Activated T-cell treated with anti-CD3 and anti-CD28 coated beads, Interleukin-2, amount 50 U/mL, for 72 hours (primary cell): ENCODE measurements at places on chromosomes 16 and 17. TPM values are rescaled to one million over a fixed set of nuclear protein-coding genes. Genes with fewer than 3 reads are reported as not detected.

- peak; percentile 89 for DNase-seq
Observed at GRCh38 chr17:4573669-4574068, 10.7 kb upstream of the SMTNL2 start.

DNA sequence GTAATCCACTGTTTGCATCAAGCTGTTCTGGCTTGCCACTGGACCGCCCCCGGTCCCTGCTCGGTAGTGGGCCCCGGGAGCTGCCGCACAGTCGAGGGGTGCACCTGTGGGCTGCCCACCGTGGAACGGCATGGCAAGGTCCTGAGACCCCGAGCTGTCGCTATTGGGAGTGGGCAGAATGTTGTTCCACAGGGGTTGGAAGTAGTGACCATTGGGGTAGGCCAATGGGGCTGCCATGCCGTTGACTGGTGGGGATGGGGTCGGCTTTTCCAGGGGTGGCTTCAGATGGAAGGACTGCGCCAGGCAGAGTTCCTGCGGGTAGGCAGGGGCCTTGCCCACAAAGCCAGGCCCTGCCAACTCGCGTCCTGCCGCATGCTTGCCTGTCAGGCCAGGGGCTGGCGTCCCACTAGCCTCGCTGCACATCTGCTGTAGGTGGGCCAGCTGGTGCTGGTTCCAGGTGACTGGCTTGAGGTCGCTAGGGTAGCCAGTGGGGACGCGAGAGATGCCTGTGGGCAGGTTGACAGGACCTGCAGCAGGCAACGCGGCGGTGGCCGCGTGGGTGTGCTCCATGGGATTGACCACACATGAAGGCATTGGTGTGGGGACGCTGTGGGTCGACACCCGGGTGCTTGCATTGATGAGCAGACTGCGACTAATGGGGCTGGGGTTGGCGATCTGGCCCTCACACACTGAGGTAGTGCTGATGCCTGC is 14.8 kb downstream of the TRAF4 start:
- no peak for DNase-seq

DNA sequence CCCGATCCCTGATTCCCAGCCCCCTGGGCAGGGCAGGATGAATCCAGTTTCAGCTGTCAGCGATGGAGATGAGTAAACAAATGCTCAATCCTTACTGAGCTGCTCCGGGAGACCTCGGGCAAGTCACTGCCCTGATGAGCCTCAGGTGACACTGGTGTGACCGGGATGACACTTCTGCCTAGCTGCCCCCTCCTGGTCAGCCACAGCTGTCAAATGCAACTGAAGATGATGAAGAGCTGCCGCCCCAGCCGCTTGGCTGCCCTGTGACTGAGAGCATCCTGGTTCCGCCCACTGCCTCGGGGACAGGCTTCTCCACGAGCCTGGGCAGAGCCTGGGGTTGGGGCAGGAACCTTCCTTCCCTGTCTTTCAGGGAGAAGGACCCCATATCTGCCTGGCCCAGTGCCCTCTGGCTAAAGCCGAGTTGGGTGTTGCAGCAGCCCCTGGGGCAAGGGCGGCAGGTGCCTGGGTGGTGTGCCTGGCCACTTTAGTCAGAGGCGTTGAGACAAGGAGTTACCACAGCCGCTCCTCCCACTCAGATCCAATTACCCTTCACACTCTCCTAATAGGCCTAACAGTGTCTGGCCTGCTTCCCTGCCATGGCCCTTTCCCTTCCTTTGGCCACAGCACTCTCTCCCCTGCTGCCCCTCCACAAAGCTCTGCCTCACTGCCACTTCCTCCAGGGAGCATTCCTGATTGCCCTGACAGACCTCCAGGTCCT is 5.5 kb downstream of the CCL17 start:
- DNase-seq: no peak

- DNase-seq: no peak
Observed at GRCh38 chr17:31328160-31328535, 6.7 kb upstream of the EVI2A start.

- DNase-seq: no peak
Observed at GRCh38 chr17:43655693-43656255, 5.9 kb downstream of the MEOX1 start.

Gene NACA2
- total RNA-seq: not detected

DNA sequence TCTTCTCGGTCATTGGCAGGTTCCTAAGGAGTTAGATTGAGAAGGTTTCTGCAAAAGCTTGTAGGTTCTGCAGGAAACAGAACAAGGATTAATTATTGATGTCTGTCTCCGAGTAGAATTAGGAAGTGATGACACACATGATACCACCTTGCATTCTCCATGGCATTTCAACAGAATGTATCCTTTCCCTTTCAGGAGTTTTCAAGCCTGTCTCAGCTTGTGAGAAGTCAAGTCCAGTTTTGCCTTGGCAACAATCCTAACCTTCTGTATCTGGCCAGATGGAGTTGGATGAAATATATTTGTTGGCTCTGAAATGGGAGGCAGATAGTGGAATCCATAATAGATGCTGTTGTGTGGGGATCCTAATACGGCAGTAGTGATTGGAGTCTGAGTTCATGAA is 235.5 kb downstream of the SHISA9 start:
- no peak for DNase-seq

Gene GINS2
- total RNA-seq: 32.6 TPM

DNA sequence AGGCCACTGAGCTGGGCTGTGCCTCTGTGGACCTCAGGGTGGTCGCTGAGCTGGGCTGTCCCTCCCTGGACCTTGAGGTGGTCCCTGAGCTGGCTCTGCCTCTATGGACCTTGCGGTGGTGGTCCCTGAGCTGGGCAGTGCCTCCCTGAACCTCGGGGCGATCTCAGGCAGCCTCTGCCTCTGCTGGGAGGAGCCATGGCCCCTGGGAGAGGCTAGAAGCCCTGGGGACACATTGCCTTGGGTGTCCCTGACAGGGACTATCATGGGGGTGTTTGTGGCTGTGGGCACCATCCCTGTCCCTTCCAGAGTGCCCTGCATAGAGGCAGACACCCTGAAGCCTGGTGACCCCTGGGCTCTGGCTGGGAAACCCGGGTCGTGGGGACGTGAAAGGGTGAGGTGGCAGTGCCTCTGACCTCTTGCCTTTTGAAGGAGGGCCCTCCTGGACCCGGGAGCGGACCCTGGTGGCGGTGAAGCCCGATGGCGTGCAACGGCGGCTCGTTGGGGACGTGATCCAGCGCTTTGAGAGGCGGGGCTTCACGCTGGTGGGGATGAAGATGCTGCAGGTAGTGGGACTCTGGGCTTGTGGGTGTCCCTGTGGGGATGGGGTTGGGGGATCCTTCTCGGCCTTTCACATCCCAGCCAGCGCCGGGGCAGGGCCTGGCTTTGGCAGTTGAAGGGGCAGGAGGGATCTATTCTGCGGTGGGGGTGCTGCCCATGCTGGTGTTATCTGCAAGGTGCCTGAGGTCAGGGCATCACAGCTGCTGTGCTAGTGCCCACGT is 1.8 kb downstream of the NME4 start:
- no peak for DNase-seq

- DNase-seq: no peak
Observed at GRCh38 chr17:67647482-67647881, 70.3 kb upstream of the NOL11 start.

DNA sequence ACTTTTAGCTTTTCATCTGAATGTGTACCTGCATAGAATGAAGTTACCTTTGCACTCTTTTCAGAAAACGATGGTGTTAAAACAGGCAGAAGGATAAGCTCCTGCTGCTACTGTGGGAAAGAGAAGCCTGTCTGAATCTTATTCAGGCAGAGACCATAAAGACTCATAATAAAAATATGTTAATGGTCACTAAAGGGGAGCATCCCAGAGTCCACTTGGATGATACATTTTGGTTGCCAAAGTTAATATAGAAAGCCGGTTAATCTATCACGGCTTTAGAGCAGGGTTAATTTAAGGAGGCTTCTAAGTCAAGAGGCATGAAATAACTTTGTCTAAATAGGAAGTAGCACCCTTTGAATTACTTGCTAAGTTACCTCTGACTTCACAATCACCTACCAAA is 2.9 kb downstream of the MARCHF10 start:
- no peak for DNase-seq

Gene GPR142
- not detected for total RNA-seq

Gene KRT28
- total RNA-seq: not detected

GRCh38 chr17:1961189-1961588 is 63.9 kb downstream of the RTN4RL1 start:
- no peak for DNase-seq

- DNase-seq: no peak
Observed at GRCh38 chr17:61237275-61237674, 162.4 kb upstream of the TBX2 start.

DNA sequence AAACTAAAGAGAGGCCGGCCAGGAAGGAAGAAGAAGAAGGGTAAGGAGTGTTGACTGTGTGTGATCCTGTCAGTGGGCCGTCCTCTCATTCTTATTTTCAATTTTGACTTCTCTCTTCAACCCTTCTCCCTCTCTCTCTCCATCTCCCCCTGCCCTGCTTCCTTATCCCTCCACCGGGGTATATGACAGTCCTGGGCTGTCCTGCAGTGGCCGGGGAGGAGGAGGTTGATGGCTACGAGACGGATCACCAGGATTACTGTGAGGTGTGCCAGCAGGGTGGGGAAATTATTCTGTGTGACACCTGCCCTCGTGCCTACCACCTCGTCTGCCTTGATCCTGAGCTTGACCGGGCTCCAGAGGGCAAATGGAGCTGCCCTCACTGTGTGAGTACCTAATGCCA is 5.6 kb downstream of the CHD3 start:
- DNase-seq: no peak

Gene TMEM235
- total RNA-seq: not detected

GRCh38 chr17:7732981-7733539 is 15.5 kb downstream of the DNAH2 start:
- no peak for DNase-seq

- no peak for DNase-seq
Observed at GRCh38 chr17:37026531-37026869, 77.7 kb downstream of the AATF start.

DNA sequence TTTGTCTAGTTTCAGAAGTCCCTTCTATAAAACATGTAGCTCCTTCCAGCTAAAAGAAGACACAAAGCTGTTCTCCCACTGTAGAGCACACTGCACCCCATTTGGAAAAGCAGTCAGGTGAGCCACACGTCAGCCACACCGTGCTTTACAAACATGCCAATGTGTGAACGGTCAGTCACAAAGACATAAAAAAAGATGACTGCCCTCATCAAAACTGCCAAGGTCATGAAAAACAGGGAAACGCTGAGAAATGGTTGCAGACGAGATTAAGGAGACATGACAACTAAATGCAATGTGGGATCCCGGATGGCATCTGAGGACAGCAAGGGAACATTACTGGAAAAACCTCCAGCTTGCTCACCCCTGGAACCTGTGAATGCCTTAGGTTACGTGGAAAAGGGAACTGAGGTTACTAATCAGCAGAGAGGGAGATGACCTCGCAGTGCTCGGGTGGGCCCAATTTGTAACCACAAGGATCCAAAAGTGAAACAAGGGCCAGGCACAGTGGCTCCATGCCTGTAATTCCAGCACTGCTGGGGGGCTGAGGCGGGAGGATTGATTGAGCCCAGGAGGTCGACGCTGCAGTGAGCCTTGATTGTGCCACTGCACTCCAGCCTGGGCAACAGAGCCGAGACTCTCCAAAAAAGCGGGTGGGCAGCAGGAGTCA is 8.1 kb downstream of the ANKRD11 start:
- DNase-seq: no peak

DNA sequence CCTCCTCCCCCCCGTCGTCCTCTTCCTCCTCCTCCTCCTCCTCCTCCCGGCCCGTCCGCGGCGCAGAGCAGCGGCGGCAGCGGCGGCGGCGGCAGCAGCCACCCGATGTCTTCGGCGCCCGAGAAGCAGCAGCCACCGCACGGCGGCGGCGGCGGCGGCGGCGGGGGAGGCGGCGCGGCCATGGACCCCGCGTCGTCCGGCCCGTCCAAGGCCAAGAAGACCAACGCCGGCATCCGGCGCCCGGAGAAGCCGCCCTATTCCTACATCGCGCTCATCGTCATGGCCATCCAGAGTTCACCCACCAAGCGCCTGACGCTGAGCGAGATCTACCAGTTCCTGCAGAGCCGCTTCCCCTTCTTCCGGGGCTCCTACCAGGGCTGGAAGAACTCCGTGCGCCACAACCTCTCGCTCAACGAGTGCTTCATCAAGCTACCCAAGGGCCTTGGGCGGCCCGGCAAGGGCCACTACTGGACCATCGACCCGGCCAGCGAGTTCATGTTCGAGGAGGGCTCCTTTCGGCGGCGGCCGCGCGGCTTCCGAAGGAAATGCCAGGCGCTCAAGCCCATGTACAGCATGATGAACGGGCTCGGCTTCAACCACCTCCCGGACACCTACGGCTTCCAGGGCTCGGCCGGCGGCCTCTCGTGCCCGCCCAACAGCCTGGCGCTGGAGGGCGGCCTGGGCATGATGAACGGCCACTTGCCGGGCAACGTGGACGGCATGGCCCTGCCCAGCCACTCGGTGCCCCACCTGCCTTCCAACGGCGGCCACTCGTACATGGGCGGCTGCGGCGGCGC is at the start of gene FOXF1:
TSS of gene FOXF1 (plus strand) at position 63 of the 797 bp plus-strand sequence. CDS start at position 106, 43 bp downstream.
- no peak for DNase-seq

Gene NPIPA3
- 1.3 TPM for total RNA-seq

DNA sequence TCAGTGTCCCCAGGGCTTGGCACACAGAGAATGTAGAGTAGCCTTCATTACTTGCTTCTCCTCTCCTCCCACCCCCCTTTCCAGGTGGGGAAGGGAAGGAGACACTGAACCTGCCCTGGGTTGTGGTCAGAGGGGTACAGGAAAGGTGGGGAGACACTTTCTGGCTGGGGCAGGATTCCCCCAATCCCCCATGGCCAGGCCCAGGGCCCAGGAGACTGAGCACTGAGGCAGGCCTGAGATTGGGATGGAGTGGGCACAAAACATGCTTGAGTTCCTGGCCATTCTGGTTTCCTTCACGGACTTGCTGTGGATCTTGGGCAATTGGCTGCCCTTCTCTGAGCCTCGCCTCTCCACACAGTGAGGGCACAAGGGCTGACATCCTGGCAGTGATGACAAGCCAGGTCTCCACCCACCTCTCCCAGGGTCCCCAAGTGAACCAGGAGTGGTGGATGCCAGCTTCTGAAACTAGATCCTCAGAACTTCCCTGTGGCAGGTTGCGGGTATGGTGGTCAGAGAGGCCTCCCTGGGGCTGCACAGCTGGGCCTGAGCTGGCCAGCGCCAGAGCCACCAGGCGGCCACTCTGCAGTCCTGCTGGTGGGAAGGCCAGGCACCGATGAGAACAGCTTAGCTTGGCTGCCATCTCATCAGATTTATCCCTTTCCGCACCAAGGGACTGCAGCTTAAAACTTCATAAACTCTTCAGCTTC is 9.3 kb downstream of the ZNF629 start:
- no peak for DNase-seq

GRCh38 chr17:75553295-75554110 is 28.0 kb downstream of the LLGL2 start:
- no peak for DNase-seq

DNA sequence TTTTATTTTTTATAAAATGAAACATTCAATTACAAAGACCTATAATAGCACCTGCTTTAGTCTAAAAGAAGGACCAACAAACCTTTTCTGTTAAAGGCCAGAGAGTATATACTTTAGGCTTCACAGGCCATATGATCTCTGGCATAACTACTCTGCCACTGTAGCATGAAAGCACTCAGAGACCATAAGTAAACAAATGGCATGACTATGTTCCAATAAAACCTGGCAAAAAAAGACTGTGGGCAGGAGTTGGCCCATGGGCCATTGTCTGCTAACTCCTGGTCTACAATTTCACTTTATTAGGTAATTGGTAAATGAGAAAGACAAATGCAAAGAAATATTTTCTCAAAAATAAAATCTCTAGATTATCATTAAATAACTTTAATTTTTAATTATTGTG is 14.9 kb downstream of the CEP112 start:
- DNase-seq: no peak

GRCh38 chr17:36975922-36976515 is 27.3 kb downstream of the AATF start:
- DNase-seq: no peak

GRCh38 chr17:82007228-82007494 is 15.5 kb downstream of the CENPX start:
- no peak for DNase-seq
